ENCODE measurements at places on chromosomes 3 and 15.

GRCh38 chr3:111852540-111852939 lies 6.5 kb upstream of the PHLDB2 start:
- no peak for DNase-seq

DNA sequence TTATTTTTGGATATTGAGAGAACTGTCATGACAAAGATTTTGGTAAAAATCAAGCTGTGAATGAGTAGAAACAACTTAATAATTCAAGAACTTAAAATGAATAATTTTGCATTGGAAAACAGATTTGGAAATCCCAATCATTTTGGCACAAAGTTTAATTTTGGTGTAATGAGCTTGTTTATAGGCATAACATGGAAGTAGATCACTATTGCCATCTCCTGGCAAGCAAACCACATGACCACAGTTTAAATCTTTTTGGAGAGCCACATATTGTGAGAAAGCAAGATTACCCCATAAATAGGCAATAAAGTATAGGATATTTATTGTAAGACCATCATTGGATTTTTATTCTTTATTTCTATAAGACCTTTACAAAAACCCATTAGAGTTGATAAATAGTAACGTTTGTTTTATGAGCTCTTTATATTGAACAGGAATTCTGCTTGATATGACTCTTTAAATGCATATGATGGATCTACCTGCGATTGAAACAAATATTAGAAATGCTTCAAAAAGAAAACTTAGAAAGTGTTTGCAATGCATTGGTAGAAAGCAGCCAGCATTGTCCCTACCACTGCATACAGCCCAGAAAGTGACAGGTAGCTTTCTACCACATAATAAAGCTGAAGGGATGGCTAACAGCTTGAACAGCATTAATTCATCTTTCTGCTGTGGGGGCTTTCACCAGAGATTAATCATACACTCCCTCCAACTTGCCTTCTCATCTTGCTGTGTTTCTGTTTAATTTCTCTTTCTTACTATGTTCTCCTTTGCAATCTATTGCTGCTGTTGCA lies 766.8 kb downstream of the TBL1XR1 start:
- DNase-seq = peak; percentile 51

DNA sequence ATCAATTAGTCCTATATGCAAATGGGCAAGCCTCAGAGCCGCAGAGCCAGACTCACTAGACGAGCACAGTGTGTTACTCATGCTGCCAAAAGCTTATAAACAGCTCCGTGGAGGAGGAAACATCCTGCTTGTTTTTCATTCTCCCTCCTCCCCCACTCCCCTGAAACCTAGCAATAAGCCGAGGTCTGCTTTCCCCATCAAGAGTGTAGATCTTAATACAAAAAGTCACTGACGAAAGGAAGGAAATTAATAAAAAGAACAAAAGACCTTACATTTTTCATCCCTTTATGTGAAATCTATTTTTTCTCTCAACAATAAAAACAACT lies 88.5 kb downstream of the XXYLT1 start:
- DNase-seq = no peak

DNA sequence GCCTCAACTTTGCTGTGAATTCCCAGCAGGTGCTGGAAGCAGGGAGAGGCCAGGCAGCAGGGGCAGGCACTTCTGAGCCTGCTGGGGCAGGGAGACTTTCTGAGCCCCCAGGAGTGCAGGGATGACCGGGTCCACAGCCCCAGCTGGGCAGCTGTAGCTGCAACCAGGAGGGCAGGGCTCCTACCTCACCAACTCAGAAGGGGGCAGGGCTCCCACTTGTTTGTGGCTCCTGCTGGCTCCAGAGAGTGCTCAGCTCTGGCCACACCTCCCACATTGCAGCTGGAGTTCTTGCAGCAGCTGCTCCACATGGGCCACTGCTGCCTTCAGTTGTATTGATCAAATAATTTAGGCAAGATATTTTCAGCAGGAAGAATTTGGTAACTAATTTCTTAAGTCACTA lies 812.3 kb downstream of the NSUN3 start:
- DNase-seq = no peak

DNA sequence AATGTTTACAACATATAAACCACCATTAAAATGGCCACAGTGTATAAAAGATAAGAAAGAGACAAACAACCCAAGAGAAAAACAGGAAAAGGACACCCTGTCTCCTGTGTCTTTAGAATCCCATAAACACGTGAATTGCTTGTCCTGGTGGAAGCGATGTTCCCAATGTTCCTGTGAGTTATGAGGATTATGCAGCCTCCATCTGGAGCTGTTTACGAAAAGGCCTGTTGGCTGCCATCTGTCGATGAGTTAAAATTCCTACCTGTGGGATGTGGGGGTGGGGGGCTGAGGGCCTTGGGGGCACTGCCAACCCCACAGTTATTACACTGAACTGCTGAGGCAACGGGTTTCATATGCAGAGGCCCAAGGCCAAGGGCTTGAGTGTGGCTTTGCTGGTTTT lies 13.6 kb downstream of the NISCH start:
- DNase-seq = no peak

All from AG09309 (cell line).